ENCODE measurements at places on chromosomes 11 and 22.

- DNase-seq = no peak
Measured at GRCh38 chr11:80327956-80328614, 887.3 kb upstream of the TENM4 start.

DNA sequence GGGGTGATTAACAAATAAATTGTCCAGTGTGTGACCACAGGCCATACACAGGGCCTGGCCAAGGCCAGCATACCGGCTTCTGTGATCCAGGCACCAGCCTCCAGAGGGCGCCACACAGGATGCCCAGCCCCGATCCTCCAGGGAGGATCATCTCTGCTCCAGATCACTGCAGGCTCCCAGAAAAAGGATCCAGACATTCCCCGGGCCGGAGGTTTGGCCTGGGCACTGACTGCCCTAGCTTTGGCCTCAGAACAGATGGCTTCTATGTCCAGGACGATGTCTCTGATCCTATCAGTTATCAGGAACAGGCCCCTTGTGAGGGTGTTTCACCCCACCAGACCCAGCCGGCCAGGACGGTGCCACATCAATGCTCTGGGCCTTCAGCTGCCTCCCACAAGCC lies 74.5 kb upstream of the LMO1 start:
- DNase-seq = no peak

DNA sequence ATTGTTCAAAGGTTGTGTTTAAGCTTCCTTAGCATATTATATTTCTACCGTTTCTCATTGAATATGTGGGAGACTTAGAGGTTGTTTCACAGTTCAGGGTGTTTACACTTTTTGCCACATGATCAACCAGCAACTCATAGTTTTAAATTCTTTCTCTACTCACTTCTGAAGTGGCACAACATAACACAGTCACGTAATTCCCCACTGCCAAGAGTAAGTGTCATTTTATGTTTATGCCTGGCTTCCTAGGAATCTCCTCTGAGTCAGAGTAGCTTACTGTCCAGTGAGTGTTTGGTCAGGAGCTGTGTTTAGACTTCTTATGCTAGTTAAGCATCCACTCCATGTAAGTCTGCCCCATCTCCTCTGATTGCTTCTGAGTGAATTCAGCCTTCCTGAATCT lies 520.8 kb upstream of the KIRREL3 start:
- no peak for DNase-seq

- no peak for DNase-seq
Measured at GRCh38 chr11:119645018-119645417, 84.0 kb downstream of the NECTIN1 start.

DNA sequence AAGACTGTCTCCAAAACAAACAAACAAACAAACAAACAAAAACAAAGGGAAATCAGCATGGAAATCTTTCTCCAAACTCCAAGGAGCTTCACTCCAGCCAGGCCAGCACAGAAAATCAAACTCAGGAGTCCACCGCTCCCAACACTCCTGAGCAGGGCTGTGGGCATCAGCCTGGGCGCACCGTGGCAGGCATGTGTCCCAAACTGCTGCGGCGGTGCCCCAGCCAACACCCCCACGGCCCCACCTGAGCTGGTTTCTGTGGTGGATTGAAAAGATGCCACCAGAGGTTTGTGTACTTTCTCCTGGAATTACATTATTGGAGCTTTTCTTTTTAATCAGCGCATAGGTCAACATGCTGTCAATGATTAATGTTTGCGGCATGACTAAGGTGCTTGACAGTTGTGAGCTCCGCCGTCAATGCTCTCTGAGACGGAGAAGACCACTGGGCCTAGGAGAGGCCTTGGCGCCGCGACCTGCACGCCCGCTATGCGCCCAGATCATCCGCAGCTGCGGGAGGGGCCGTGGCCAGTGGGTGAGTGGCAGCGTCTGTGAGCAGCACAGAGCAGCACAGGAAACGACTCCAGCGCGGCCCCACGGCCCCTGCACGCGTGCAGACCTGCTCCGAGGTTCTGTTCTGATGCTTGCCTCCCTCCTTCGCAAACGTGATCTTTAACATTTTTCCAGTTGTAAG lies 18.1 kb downstream of the DRD4 start:
- DNase-seq = no peak

- DNase-seq = no peak
Measured at GRCh38 chr11:79342236-79342635, 98.6 kb downstream of the TENM4 start.

DNA sequence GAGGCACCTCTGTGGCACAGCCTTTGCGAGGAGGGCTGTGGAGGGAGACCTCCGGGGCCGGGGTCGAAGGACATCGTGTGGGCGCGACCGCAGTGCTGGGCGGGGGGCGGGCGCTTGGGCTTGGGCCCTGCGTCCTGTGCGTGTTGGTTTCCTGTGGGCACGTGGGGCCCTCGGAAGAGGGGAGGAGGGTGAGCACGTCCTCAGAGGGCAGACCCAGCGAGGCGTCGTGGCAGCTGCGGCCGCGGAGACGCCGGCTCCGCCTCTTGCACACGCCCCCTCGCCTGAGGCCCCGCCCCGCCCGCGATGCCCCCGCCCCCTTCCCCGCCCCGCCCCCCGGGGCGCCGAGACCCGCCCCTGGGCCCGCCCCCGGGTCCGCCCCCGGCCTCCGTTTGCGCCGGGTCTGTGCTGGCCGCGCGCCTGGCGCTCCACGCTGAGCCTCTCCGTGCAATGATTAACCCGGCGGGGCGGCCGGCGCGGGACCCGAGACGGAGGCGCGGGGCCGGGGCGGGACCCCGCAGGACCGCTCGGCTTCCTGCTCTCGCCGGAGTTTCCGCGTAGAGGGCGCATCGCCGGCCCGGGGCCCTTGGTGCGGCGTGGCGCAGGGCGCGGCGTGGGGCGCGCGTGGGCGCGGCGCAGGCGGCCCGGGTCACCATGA lies at the start of gene PRR5:
Gene PRR5 (plus strand): TSS at position 381 of the 655 bp plus-strand sequence. CDS start 271 bp downstream, at position 652.
- peak; percentile 75 for DNase-seq

DNA sequence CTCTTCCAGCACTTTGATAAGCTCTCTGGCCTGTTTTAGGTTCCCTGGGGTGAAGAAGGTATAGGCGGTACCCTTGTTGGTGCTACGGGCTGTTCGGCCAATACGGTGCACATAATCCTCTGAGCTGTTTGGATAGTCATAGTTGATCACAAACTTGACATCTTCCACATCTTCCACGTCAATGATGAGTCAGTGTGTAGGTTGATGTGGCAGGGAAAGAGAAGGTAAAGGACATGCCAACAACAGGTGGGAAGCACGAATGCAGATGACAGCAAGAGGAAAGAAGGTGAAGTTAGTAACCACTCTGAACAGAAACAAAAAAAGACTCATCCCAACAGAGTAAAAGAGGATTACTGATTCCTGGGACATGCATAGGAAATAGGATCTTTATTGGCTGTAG lies 18.2 kb downstream of the DDX17 start:
- no peak for DNase-seq
